DMS153 (cell line): ENCODE measurements at places on chromosomes 12 and 14.

GRCh38 chr12:8827551-8828256, 5.3 kb downstream of the A2ML1 start:
- DNase-seq = no peak

DNA sequence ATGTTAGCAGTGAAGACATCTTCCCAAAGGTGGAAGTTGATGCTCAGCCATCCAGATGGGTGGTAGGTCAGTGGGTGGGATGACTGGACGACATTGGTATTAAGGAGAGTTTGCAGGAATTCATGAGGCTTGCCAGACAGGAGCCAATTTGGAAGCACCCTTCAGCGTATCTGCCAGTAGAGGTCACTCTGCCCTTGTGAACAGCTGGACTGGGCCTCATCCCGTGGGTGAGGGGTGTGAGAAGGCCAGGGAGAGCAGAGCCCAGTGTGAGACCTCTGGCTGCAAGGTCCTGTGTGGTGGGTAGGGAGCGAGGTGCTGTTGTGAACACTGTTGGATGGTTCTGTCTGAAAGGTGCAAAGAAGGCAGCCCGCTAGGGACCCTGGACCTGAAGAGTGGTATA, 37.7 kb downstream of the SLC5A8 start:
- DNase-seq = no peak

DNA sequence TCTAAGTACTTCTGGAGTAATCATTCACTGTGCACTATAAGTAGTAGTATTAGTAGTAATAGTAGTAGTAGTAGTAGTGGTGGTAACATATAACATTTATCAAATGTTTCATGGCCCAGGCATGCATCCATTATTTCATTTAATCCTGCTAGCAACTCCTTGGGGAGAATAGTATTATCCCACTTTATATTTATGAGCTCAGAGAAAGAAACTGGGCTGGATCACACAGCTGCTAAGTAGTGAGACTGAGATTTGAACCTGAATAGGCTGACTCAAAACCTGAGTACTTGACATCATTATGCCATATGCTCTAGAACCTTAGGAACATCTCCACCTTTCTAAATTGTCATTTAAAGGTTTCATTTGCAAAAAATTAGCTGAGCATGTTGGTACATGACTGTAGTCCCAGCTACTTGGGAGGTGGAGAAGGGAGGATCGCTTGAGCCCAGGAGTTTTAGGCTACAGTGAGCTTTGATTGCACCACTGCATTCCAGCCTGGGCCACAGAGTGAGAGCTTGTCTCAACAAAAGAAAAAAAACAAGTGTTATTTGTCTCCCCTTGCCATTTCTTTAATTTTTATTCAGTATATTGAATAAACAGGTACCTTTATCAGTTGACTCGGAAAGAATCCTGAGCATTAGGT, 11.4 kb upstream of the NID2 start:
- DNase-seq = no peak

DNA sequence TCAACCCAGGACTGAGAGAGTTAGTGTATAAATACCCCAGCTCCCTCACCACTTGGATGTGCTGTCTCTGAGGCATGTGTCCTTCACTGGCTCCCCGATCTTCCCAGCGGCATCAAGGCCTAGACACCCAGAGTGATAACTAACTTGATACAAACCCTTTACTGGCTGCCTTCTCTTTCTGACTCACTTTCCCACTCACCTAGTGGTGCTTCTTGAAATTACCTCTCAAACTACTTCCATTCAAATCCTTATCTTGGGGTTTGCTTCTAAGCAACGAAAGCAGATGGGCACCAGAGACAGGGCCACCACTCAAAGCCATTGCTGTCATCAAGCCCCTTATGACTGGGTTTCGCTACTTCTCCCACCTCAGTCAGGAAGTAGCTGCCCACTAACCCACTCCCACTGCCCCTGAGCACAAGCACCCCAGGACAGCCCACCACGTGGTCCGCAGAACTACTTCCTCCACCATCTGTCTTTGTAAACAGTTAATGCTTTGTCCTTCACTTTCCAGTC, 17.2 kb downstream of the ZFP36L1 start:
- DNase-seq = no peak

GRCh38 chr12:48156652-48157017, 680 bp downstream of the ASB8 start:
- DNase-seq = no peak
